Mucosa of descending colon (tissue), 3 donors: ENCODE measurements at places on chromosomes 4 and X.

DNA sequence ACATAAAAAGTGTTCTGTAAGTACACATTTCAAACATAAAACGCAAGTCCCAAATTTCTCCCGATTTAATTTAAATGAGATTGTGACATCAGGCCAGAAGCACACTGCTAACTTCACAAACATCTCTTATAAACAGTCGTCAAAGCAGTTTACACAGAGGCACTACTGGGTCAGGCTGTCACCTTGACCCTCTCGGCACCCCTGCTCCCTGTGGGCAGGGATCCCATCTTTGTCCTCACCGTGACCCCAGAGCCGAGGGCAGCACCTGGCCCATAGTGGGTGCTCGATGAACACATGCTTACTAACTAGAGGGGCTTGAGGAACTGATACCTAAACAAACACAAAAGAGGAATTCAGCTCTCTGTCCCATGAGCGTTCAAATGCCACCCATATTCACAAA is 22.2 kb downstream of the QDPR start:
- no peak for DNase-seq

- no peak for DNase-seq
Measured at GRCh38 chr4:42282081-42282901, 115.0 kb upstream of the SHISA3 start.

DNA sequence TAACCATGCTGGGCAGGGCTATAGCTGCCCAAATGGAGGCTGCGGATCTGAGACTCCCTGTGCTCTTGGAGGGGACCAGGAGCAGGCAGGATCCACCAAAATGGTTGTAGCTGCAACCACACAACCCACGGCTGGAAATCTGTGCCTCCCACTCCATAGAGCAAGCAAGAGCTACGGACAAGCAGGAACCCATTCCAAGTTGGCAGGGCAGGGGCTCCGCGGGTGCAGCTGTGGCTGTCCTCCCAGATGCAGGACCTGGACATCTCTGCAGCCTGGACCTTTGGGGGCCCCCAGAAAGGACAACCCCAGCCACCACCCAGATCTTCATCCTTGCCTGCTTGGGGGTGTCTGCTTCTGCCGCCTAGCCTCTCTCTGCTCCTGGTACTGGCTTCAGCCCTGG is 154.1 kb upstream of the TRAM1L1 start:
- DNase-seq: no peak

GRCh38 chrX:35773958-35774564 is 24.1 kb upstream of the MAGEB16 start:
- no peak for DNase-seq
